Hypothalamus (tissue), 51 donors: ENCODE measurements at places on chromosomes 6 and 20.

DNA sequence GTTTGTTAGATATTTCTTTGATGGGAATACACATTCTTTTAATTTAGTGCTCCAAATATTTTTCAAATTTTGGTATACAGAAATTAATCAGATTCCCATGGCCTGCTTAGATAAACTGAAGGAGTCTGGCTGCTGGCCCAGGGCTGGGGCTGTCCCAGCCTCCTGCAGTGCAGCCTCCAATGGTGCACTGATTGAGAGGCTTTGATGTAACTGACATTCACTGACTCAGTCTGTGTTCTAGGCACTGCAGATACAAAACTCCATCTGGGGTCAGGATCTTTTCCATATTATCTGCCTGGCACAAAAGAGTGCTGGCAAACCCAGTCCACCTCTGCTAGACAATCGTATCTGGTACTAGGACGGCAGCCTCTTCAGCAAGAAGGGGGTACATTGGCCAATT is 64.8 kb downstream of the GRIK2 start:
- no peak for DNase-seq

DNA sequence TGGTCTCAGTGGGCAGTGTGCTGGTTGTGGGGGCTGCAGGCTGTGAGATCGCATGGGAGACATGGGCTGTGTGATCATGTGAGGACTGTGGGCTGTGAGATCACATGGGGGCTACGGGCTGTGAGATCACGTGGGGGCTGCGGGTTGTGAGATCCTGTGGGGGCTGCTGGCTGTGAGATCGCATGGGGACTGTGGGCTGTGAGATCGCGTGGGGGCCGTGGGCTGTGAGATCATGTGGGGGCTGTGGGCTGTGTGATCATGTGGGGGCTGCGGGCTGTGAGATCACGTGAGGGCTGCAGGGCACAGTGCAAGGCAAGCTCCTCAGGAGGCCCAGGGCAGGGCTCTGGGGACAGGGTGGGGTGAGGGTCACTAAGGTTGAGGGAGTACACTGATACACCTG is 140.5 kb upstream of the CST7 start:
- DNase-seq, result no peak

DNA sequence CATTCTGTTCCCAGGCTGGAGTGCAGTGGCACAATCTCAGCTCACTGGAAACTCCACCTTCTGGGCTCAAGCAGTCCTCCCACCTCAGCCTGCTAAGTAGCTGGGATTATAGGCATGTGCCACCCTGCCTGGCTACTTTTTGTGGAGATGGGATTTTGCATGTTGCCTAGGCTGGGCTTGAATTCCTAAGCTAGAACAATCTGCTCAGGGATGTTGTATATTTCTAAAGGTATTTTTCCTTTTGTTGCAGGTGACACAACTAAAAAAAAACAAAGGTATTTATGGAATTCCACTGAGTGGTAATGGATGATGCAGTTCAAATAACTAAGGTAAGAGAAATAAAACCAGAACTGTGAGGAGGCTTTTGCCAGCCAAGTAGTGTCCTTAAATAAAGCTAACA is 49.7 kb downstream of the PTPRA start:
- no peak for DNase-seq

DNA sequence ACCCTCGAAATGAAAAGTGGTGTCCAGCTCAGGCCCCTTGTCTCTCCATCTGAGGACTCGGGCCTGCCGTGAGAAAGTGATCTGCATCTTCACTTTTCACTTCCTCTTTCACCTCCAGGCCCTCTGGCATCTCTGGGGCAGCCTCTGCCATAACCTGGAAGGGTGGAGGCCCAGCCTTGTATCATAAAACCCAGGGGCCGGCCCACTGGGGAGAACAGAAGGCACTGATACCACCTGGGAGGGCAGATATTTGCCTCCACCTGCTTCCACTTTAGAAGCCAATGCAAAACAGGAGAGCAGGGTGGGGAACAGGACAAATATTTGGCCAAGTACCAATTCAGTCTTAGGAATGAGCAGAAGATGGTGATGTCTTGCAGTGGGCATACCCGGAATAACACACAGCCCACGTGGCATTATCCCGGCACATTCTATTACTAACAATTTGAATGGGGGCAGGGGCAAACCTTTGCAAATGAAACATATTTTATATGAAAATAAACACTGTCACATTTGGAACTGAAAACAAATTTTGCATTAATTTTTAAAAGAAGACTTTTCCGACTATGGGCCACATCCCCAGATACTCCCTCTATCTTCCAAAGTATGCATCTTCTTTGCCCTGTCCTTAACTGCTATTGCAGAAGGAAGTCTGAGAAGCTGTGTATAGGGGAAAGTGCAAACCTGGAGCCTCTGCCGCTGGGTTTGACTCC is 69.2 kb upstream of the TBC1D7 start:
- no peak for DNase-seq

DNA sequence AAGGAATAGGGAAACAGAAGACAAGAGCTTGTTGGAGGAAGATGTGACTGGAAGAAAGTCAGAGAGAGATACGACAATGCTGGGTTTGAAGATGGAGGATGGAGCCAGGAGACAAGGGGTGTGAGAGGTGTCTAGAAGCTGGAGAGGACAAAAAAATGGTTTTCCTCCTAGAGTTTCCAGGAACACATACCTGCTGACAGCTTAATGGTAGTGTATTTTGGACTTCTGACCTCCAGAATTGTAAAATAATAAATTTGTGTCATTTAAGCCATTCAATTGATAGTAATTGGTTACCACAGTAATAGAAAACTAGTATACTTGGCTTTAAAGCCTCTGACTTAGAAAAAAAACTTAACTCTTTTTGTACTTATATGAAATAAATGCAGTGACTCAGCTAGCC is 3.6 kb downstream of the AIG1 start:
- DNase-seq, result no peak

DNA sequence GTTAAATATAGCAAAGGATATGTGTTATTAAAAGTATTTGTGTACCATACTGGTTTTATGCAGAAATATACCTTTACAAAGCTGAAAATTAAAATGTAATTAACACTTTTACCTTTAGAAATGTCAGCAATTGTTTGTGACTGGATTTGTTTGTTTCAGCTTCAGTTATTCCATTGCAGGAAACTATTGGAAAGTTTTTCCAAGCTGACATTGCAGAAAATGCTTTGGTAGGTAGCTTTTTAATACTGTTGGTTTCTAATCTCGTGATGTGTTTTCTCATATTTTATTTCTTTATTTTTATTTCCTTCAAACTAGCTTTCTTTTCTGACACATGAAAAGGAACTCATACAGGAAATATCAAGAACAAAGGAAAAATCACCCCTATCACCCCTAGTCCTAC is 8.2 kb downstream of the NDUFAF5 start:
- no peak for DNase-seq

- DNase-seq, result no peak
Observed at GRCh38 chr20:54822386-54822785, 347.0 kb downstream of the DOK5 start.

GRCh38 chr20:59141818-59142581 is 21.6 kb upstream of the ZNF831 start:
- DNase-seq, result no peak

DNA sequence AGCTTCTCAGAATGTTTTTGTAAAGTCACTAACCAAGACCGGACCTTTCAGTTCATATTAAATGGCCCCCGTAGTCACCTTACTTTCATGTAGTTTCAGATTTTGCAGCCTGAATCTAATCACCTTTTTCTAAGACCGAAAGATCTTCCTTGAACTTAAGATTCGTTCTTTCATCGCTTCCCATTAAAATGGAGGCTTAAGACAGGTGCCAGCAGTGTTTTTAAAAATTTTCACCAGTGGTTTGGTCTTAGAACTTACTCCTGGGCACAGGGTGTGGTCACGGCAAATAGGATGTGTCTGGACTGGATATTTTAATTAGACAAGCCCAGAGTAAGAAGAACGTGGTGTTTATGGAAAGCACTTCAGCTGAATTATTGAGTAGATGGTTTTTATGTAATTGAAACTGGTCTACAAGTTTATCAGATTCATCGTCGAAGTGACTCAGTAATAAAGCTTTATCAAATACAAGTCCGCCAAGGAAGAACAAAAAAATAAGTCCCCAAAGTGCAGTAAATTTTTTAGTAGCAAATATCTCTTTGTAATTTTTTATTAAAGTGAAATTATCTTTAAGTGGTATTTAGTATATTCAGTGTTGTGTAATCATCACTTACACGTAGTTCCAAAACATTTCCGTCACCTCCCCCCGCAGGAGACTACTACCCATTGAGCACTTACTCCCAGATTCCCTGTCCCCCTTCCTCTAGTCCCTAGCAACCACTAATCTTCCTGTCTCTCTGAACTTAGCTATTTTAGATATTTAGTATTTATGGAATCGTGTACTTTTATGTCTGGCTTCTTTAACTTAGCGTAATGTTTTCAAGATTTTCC is 868 bp downstream of the SRSF3 start:
- DNase-seq, result peak; percentile 40

DNA sequence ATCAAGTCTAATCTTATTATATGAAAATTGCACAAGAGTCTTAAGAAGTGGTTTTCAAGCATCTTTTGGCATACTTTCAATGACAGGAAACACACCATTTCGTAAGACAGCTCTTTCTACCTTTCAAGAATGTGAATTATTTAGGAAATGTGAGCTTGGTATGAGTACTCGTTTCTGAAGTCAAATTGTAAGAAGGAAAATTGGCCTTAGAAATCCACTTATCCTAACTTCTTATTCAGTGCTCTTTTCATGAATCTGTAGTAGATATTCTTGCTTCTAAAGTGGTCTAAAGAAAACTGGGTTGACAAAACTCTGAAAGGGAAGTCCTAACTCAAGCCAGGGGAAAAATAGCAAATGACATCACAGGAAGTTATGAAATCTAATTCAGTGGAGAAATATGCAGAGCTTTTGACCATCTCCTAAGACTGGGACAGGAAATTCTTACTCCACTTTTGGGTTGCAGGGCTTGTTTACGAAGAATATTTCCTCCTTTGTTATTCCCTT is 38.5 kb upstream of the OGFRL1 start:
- no peak for DNase-seq

- no peak for DNase-seq
Observed at GRCh38 chr20:10596710-10597121, 77.1 kb downstream of the JAG1 start.

DNA sequence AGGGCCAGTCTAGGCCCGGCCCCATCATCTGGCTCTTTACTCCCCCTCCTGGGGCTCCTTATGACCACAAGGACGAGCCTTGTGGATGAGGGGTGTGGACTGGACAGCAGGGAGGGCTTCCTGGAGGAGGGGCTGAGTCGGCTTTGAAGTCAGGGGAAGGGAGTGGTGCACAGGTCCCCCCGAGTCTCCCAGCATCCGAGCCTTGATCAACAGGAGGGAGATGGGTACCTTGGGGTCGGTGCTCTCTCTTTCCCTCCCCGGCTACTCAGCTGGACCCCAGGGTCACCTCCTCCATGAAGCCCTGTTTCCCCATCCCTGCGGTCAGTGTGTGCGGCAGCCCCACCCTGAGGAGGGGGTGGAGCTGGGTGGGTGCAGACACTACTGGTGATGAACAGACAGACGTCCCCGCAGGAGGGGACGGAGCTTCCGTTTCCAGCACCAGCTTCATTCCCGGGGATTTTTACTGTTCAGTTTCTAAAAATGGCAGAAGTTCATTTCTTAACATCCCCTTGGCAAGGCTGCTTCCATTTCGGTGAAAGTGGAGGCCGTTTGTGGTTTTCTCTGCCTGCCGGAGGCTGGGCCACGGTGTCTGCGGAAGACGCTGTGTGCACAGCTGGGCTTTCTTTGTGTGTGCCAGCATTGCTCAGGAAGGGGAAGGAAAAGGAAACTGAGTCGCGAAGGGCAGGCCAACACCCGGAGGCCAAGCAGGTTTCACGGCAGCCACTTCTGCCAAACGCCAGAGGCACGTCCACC is 19.6 kb downstream of the NTSR1 start:
- no peak for DNase-seq

DNA sequence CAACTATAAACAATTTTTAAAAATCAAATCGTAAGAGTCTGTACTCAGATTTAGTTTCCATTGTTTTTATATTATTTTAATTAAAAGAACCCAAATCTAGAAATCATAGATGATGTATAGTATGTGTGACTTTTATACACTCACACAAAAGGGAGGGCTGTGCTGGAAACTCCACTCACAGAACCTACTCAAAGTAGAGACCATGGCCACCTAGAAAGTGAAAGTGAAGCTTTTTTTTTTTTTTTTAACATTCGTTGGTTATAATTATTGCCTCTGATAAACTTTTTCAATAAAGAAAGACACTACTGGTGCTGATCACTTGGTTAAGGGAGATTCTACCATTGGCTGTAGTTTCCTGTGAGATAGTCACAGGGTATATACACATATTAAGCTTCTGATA is 37.9 kb upstream of the PRL start:
- DNase-seq, result no peak

DNA sequence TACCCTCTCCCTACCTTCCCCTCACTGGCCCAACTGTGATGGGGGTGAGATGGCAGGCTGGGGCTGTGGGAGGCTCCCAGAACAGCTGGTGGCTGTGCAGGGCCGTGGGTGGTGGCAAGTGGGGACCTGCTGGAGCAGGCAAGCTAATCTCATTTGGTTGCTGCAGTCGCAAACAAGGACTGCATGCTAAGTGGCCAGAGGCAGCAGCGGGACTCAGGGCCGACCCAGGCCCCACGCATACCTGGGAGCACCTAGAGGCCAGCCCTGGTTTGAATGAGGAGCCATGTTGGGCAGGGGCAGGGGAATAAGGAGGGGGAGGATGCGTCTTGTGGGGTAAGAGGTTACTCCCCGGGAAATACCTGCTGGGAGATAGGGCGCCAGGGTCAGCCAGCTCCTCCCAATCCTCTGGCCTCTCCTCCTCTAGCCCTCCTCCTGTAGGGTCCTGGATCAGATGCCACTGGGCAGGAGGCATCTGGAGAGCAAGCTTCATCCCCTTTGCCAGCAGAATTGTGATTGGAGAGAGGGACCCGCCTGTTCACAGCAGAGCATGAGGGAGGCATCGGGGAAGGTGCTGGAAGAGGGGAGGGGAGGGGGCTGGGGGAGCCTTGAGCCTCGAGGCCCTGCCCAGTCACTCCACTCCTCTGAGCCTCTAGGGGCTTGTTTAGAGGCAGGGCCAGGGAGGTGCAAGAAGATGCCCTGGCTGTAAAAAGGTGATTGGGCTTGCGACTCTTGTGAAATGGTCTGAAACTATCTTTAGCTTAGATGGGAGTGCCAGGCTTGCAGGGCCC is 24.3 kb upstream of the CDH22 start:
- DNase-seq, result no peak

DNA sequence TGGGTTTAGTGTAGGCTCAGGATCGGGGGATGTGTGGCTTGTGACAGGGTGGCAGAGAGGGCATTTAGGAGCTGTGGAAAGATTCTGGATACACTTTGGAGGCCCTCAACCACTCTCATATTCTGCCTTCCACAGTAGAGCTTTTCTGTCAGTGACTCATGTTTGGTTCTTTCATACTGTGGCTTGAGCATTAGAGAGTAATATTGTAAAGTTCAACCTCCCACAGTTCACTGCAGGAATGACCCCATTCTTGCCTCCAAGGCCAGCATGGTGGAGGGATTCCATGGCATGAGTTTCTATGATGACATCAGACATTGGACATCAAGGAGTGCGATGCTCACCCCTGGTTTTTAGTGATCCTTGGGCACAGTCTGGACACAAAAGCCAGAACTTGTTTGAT is 50.9 kb downstream of the DTD1 start:
- no peak for DNase-seq

GRCh38 chr20:63628246-63628975 is 1.5 kb upstream of the GMEB2 start:
- no peak for DNase-seq

- peak; percentile 76 for DNase-seq
Observed at GRCh38 chr20:49747707-49748524, 34.2 kb upstream of the B4GALT5 start.

- no peak for DNase-seq
Observed at GRCh38 chr20:46242390-46242789, 65.9 kb downstream of the CDH22 start.

GRCh38 chr6:40948570-40948969 is 90.5 kb downstream of the UNC5CL start:
- DNase-seq, result no peak
